ENCODE measurements at places on chromosomes 4 and X.

DNA sequence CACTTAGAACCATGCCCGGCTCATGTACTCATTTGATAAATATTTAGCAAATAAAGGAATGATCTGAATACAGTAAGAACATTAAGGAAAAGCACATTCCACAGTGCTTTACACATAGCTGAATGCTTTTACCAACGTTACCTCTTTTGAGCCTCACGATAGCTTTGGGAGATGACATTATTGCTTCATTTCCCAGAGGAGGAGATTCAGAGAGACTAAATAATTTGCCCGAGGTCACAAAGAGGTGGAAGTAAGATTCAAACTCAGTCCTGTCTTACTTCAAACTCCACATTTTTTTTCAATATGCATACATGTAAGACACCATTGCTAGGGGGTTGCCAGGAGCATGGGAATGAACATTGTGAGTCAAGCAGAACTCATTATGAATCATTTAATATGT, 538.5 kb downstream of the BCOR start:
- DNase-seq, result no peak

DNA sequence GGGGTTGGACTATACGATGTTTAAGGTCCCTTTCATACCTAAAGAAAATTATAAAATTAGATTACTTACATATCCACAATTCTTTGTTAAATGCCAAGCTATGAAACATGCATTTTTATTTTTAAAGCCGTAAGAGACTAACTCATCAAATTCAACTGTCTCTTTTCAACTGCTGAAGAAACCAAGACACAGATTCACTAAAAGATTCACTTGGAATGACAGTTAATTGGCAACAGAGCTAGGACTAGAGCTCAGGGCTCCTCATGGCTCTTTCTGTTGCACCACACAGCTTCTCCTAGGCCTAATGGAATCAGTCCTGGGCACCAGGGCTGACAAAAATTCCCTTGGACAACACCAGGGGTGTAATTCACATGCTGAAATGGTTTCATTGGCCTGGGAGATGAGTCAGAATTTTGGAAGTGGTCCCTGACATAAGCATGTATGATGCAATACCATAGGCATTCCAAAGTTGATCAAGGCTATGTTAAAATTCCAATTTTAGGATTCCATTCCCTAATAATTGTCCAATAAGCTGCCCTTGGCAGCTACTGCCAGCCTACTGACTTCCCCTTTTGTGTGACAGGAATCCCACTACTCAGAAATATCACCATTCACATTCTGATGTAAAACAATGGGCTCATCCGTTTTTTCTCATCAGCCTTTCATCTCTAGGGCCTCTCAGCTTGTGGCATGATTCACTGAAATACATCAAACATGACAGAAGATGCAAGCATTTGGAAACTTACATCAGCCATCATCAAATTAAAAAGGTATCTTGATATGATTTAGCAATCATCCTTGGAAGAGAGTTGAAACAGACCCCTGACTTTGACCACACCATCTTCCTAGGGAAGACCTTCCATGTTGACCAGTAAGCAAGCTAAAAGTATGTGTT, 54.2 kb downstream of the PLAC1 start:
- no peak for DNase-seq

DNA sequence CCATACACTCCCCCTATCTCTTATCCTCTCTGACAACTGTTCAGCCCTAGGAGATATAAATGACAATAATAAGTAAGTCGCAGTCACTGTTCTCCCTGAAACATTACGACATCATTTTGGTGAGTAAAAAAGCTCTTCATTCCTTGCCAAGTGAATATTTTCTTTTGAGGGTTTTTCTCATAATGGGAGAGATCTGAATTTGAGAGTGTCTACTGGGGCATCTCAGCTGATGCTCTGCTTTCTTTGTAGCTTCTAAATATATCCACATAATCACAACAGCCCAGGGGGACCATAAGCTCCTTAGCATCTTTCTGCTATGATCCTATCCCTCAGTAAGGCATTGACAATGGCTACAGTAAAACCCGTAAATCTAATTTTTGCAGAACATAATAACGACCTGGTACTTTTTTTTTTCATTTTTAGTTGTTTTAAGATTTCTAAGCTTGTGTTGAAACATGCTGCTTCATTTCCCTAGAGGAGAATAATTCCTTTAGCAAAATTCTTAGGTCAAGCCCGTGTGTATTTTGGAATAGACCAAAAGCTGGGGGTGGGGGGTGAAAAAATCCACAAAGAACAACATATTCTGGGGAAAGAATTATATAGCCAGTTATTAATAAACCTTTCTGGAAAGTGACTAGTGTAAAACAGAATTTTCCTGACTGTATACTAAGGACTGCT, 78.1 kb upstream of the GPM6B start:
- no peak for DNase-seq

DNA sequence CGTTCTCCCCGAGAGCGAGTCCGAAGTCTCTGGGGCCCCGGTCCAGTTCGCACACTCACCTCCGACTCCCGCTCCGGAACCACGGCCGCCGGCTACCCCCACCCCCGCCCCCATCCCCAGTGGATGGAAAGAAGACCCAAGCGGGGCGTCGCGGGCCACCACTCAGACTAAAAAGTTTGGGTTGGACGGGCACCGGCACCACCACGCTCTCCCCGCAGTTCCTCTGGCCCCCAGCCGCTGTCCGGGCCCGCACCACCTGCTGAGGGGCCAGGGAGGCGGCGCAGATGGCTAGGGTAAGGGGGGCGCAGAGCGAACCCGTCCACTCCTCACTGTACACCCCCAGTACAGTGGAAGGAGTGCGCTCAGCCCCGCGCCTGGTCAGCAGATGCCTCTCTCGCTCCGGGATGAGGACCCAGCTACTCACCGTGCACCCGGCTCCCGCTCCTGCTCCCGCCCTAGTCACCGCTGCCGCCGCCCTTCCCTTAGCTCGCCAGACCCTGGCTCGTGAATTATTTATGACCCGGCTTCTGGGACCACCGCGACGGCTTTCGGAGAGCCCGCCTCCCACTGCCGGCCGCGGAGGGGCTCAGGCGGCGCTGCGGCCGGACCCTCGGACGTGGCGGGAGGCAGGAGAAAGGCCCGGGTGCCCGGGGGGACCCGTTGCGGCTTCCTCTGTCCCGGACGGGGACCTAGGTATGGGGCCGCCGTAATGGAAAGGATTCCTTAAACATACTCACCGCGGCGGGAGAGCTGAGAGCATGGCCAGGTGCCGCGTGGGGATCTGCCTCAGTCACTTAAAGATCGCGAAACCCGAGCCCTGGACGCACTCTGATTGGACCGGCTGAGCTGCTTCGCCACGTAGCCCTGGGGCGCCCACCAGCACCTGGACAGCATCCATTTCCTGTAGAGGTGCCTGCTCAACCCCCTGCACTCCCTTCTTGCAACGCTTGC, at the start of gene PROM1:
Gene PROM1, minus strand, starts transcription at position 783 of the 951 bp plus-strand sequence. CDS start 8,117 bp downstream, outside the sequence.
- DNase-seq, result no peak

DNA sequence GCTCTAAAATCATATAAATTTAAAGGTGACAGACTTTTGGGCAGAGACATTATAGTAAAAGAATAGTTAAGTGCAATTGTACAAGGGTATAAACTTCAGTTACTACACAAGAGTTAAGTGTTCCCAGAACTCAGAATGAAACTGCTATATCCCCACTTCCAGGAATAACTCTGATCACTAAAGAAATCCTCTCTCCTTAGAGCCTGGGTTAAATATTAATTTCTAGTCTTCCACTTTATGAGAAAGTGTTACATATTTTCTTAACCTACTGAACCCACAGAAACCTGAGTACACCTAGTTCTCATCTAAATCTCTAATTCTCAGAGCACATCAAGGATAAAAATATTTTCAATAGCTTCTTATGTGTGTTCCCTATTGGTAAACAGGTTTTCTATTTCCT, 99.1 kb upstream of the USP38 start:
- DNase-seq, result no peak

DNA sequence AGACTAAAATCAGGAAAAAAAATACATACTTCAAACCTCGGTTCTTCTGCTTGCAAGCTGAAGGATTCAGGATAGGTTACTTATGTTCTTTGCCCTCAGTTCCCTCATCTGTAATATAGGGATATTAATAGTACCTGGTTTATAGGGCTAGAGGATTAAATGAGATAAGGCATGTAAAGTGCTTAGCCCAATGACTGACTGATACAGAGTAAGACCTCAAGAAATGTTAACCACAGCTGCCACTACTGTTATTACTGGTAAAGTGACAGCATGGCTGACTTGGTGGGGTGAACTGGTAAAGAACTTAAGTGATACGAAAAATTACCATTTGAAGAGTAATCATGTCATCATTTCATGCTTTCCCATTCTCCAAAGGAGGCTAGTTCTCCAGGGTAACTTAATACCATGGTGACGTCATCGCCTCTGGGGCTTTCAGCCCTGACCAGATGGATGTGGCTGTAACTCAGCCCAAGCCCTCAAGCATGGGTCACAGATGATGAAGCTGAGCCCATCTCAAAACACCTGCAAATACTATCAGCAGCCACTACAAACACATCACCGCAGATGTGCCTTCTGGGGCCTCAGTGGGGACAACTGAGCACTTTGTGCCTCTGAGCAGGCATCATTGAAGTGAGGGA, 44.5 kb upstream of the SCML1 start:
- no peak for DNase-seq

DNA sequence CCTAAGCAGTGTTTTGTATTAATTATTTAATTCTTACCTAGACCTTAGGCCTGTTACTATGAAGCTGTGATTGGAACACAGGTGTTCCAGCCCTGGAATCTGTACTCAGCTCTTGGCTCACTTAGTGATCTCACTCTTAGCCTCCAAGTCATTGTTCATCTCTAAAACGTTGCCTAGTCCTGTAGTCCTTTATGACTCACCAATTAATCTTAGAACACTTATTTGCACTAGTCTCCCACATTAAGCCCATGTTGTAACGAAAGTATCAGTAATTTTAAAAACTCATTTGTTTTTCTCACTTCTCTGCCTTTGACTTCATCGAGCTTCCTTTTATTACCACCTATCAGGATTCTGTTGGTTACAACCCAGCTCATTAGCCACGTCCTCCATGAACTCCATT, 1224.7 kb upstream of the TENM3 start:
- DNase-seq, result no peak

DNA sequence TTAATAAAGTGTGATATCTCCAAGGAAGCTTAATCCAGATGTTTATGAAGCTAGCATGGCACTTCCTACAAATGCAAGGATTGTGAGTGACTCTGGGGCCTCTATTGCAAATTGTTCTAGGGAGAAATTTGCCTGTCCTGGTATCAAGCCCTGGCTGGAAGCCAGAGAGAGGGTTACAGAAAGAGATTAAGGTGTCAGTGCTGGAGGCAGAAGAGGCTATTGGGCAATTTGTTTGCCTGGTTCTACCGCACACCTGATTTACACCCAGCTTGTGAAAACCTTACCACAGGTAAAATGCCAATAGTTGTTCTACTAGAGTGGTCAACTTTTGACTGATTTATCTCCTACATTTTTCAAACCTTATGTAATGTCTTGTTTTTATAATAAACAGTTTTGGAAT, 186.7 kb upstream of the FAT1 start:
- DNase-seq, result no peak

DNA sequence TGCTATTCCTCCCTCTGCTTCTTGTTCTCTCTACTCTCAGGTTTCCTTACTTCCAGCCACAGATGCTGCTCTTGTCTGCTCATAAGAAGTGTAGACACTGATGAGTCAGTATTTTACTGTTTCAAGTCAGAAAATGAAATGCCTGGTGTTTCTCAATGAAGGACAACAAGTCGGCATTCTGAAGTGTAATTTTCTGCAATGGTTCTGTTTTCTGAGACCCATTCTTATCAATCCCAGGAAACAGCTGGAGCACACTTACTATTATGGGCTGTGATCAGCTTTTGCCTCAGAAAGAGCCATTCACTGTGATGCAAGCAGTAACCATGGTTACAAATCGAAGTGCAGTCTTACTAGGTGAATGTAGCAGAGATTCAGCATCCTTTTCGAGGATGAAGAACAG, 42.0 kb downstream of the SLC4A4 start:
- DNase-seq, result no peak

DNA sequence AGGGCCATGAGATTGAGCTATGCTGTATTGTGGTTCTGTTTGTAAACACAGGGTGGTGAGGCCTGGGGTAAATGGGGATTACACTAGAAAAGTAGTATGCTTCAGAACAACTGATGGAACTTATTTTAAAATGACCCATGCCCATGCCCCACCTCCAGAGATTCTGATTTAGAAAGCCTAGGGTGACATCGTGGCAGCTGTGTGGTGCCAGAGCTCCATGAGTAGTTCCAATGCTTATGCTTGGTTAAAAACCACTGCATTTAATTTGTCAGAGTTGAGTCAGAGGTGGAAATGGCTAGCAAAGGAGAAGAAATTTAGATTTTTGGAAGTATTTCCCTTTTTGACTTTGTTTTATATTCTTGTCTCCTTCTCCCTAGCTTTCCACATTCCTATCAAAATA, 63.4 kb upstream of the PDE5A start:
- DNase-seq, result no peak

- DNase-seq, result no peak
Observed at GRCh38 chr4:88713782-88714181, 16.2 kb upstream of the NAP1L5 start.

DNA sequence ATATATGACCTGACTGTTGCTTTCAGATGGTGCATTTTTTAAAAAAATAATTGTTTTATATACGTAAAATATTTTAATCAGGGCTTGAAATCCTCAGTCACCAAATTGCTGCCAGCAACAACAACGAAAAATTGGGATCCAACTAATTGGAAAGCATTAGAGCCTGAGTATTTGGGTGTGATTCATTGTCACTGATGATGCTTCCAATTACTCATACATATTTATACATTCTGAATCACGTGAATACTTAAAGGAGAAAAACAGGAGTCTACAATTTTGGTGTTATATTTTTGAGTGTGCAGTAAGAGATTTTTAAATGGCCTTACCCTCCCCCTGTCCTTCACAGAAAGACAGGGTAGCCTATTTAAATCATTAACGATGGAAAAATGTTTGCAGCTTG, 765.6 kb upstream of the TENM3 start:
- DNase-seq, result no peak

- DNase-seq, result no peak
Observed at GRCh38 chr4:116323606-116324005, 761.8 kb downstream of the TRAM1L1 start.

DNA sequence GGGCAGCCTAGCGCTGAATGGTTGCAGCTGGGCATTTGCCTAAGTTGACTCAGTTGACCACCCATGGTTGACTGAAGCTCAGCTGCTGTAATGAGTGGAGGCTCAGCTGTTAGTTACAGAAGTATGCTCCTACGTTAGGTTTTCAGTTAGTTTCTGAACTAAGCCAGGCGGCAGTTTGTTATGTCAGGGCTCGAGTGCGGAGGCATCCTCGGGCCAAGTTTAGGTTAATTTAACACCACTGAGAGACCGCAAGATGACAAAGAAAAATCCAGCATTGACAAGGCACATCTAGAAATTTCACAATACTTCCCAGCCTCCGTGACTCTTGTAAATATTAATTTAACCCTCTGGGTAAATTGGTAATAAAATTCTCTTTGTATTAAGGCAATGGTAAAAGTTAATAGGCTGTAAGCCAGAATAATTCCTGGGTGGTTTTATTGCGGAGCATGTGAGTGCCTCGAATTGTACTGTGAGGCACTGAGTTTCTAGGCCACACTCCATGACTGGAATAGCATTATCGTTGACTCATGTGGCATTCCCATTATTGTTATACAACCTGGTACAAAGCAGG, 33.1 kb upstream of the CDKN2AIP start:
- DNase-seq, result no peak

- no peak for DNase-seq
Observed at GRCh38 chr4:54101190-54102041, 1.5 kb downstream of the GSX2 start.
